LHCN-M2 (cell line): ENCODE measurements at places on chromosomes 6 and 20. TPM values are rescaled to one million over a fixed set of nuclear protein-coding genes. Genes with fewer than 3 reads are reported as not detected.

GRCh38 chr20:10984913-10985312 lies 311.1 kb upstream of the JAG1 start:
- no peak for DNase-seq

DNA sequence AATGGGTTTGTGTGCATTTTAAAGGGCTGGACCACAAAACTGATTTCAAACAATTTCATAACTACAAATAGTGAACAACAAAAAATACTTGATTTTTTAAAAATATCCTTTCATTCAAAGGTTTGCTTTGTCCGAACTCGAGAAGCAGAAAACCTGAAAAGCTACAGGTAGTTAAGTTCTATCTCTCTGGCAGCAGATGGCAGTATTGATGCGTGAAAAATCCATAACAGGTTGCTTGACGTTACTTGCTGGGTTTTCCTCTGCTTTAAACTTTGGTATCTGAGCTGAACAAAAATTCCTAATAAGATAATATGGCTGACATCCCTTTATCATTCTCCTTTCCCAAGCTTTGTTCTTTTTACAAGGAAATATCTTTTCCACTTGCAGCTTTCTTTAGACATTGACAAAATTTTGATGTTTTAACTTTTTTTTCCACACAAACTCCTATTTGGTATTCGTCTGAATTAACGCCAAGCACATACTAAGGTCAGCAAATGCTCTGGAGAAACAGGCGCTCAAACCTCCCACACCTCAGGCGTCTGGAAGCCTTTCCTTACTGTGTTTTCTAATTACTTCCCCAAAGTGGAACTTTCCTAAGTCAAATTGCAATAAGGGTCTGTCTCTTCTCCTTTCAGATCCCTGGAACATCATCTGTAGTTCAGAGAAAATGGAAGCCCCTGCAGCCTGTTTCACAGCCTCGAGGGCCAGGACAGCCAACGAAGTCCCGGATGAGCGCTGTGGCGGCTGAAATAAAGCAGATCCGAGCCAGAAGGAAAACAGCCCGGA lies 50.3 kb upstream of the GFRAL start:
- DNase-seq, result peak; percentile 49

DNA sequence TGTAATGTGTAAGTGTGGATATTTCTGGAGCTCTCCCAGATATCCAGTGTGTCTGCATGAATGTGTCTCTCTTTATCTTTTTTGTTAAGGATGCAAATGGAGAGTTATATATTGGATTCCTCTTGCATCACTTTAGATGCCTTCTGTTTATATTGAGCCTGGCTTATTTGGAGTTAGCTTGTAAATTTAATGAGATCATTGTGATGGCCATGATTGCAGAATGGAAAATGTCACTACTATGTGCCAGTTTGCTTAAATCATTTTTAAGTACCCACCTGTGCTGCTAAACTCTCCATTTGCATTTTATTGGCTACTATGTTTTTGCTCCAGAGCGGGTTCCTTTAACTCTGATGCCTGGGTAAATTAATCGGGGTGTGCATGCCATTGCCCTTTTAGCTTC lies 334.8 kb downstream of the UTRN start:
- DNase-seq, result no peak

Gene RHAG
- not detected in 2 replicates for total RNA-seq

DNA sequence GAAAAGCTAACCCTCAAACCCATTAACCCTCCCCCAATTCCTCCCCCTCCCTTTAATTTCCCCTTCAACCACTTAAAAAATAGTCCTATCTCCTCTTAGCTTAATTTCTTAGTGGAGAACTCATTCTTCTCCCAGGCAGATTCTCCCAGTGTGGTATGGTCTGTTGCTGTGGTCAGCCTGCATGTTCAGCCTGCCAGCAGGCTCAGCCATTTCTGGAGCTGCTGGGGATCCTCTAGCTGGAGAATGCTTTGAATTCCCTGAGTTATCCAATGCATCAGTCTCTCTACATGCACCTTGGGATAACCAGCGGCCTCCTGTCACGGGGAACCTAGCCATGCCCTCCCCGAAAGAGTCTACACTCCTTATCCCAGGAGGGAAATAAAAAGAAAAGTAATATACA lies 375.4 kb upstream of the RSPO3 start:
- no peak for DNase-seq

DNA sequence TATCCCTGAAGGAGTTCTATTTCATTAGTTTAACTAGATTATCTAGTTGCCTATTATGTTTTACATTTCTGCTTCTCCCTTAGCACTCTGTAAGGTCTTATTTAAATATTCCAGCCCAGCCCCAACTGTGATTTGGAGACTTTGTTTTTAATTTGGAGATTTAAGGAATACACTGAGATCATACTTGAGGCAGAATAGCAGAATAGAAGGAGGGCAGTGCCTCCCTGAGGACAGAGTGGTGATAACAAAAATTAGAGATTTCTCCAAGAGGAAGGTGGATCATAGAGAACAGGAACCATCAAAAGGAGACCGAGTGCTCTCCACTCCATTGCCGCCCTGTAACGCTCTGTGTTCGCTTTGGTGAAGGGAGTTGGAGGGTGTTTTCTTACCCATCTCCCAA lies 14.8 kb upstream of the CD164 start:
- DNase-seq, result peak; percentile 31

Gene SMPDL3A
- total RNA-seq, result 10.0 and 13.4 TPM in 2 replicates

- DNase-seq, result peak; percentile 53
Measured at GRCh38 chr6:109008537-109009235, 86.0 kb downstream of the SESN1 start.

Gene KHDC1L
- not detected in 2 replicates for total RNA-seq
